ENCODE measurements at places on chromosomes 2 and 18. TPM values are rescaled to one million over a fixed set of nuclear protein-coding genes. Genes with fewer than 3 reads are reported as not detected.

Gene D2HGDH
- total RNA-seq: 26.2 TPM

Gene VWA3B
- not detected for total RNA-seq

Gene SLC25A52
- total RNA-seq: not detected

Gene ATP6V1B1
- total RNA-seq: not detected

Gene NCKAP5
- not detected for total RNA-seq

Gene TSGA10
- total RNA-seq: 5.0 TPM

Gene HOXD13
- total RNA-seq: not detected

DNA sequence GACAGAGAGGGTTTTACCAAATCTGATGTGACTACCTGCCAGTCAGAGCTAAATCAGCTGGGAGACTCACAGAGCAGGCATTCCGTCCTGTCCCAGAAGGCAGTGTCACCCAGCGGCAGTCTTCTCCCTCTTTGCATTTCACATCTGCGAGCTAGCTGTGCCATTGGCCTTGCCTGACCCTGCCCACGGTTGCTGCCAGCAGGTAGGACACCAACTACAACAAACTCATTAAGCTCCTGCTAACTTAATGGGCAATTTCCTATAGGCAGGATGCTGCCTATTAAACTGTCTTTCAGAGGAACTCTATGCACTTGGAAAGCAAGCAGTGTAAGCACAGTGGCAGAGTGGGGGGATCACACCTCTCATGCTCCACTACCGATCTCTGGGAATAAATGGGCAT, 116.4 kb upstream of the CAPN13 start:
- no peak for DNase-seq
- H3K4me3 ChIP-seq: no peak overlapping the region
- no peaks in the 10 kb centered on the region for H3K4me1 ChIP-seq
- H3K27me3 ChIP-seq: no peaks in the 10 kb centered on the region
- no peaks in the 10 kb centered on the region for H3K36me3 ChIP-seq
- no peak overlapping the region for H3K27ac ChIP-seq

- H3K27me3 ChIP-seq: no peaks in the 10 kb centered on the region
- no peak for DNase-seq
- no peak overlapping the region for H3K27ac ChIP-seq
- no peaks in the 10 kb centered on the region for H3K36me3 ChIP-seq
Observed at GRCh38 chr2:10284108-10284870, 18.4 kb upstream of the HPCAL1 start.

- no peaks in the 10 kb centered on the region for H3K36me3 ChIP-seq
- DNase-seq: no peak
- no peak overlapping the region for H3K4me3 ChIP-seq
- H3K27ac ChIP-seq: no peak overlapping the region
- no peaks in the 10 kb centered on the region for H3K4me1 ChIP-seq
Observed at GRCh38 chr2:56681659-56682396, 498.0 kb downstream of the CCDC85A start.

GRCh38 chr2:63589148-63589958, 590 bp downstream of the MDH1 start:
- H3K4me3 ChIP-seq: peak overlapping the region; percentile 90
- peak overlapping the region; percentile 94 for H3K27ac ChIP-seq
- H3K36me3 ChIP-seq: peaks cover 13% of the 10 kb centered on the region
- DNase-seq: no peak
- no peaks in the 10 kb centered on the region for H3K27me3 ChIP-seq

DNA sequence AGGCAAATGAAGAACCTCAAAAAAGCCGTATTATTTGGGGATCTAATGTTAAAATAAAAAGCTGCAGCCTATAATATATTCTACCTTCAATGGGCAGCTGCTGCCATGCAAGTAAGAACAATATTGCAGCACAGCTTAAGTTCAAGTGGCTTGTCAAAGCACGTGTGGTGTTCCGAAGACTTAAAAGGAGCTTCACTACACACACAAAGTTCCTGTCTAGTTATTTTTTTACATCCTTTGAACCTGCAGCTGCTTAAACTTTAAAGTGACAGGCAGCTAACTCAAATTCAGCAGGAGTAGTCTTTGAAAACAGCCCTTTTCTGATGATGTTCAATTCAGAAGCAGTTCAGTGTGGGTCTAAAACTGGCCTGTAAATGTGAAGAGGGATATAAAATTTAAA, 85.8 kb upstream of the XIRP2 start:
- no peak for DNase-seq
- H3K27me3 ChIP-seq: no peaks in the 10 kb centered on the region
- H3K27ac ChIP-seq: no peak overlapping the region
- H3K4me3 ChIP-seq: no peak overlapping the region

DNA sequence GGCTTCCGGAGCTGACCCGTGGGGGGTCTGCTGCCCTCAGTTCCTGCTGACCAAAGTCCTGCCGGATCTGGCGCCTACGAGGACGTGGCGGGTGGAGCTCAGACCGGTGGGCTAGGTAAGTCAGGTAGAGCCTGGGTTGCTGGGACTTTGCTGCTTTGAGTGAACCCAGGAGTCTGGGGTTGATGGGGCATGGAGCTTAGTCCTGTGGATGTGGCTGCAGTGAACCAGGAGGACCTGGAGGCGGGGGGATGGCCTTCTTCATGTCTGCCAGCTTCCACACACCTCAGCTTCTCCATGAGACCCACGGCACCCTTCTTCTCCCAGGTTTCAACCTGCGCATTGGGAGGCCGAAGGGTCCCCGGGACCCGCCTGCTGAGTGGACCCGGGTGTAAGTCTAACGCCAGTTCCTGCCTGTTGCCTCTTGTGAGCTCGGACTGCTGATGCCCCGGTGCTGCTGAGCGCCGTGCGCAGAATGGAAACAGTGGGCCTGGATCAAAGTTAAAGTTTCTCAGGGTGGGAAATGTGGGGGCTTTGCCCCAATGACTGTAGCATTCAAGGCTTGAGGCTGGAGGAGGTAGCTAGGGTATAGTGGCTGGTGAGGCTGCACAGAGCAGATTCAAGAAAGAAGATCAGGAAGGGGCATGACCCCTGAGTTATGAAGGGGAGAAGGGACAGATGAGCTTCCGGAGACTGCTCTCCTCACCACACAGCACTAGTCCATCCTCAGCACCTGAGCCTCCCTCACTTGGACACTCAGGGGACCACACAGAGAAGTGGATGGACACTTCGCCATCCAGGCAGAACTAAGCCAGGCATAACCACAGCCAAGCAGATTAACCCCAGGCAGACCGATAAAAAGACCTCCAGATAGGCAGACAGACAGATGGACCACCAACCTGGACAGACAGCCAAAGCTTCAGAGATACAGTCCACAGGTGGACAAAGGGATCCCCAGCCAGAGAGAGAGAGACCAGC, 17.3 kb downstream of the PTPN18 start:
- H3K4me1 ChIP-seq: peaks cover 69% of the 10 kb centered on the region
- peak overlapping the region; percentile 96 for H3K4me3 ChIP-seq
- no peaks in the 10 kb centered on the region for H3K27me3 ChIP-seq
- no peak for DNase-seq
- H3K36me3 ChIP-seq: peaks cover 44% of the 10 kb centered on the region

- H3K4me3 ChIP-seq: no peak overlapping the region
- DNase-seq: no peak
- H3K36me3 ChIP-seq: no peaks in the 10 kb centered on the region
- no peaks in the 10 kb centered on the region for H3K27me3 ChIP-seq
Observed at GRCh38 chr2:72043985-72044384, 103.7 kb downstream of the CYP26B1 start.

GRCh38 chr2:21392649-21393048, 268.9 kb downstream of the TDRD15 start:
- H3K36me3 ChIP-seq: no peaks in the 10 kb centered on the region
- H3K27ac ChIP-seq: no peak overlapping the region
- no peak for DNase-seq
- no peaks in the 10 kb centered on the region for H3K27me3 ChIP-seq
- no peak overlapping the region for H3K4me3 ChIP-seq

GRCh38 chr2:226835420-226835795, 446 bp upstream of the RHBDD1 start:
- H3K36me3 ChIP-seq: peaks cover 33% of the 10 kb centered on the region
- peak overlapping the region; percentile 86 for H3K4me3 ChIP-seq
- H3K27ac ChIP-seq: peak overlapping the region; percentile 99
- H3K4me1 ChIP-seq: peaks cover 42% of the 10 kb centered on the region
- no peak for DNase-seq

GRCh38 chr2:33202641-33203522, 256.1 kb downstream of the LTBP1 start:
- no peak overlapping the region for H3K4me3 ChIP-seq
- H3K4me1 ChIP-seq: no peaks in the 10 kb centered on the region
- no peaks in the 10 kb centered on the region for H3K36me3 ChIP-seq
- peaks cover 4% of the 10 kb centered on the region for H3K27me3 ChIP-seq
- no peak for DNase-seq

DNA sequence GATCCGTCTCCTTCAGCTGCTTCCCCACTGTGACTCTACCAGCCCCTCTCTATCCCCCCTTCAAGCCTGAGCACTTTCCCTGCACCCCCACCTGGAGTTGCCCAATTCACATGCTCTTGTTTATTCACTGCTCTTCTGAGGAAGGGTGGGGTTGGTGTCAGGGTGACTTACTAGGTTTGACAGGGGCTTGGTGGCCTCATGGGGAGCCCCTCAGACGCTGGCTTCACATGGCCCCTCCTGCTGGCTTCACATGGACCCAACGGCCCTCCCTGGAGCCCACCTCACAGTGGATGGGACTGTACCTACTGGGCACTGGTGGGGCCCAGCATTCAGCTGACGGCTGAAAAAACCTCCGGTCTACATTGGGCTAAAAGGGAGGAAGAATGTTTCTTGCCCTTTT, 16.7 kb upstream of the MRPL33 start:
- H3K4me1 ChIP-seq: peaks cover 9% of the 10 kb centered on the region
- no peaks in the 10 kb centered on the region for H3K36me3 ChIP-seq
- no peak overlapping the region for H3K4me3 ChIP-seq
- H3K27me3 ChIP-seq: no peaks in the 10 kb centered on the region

DNA sequence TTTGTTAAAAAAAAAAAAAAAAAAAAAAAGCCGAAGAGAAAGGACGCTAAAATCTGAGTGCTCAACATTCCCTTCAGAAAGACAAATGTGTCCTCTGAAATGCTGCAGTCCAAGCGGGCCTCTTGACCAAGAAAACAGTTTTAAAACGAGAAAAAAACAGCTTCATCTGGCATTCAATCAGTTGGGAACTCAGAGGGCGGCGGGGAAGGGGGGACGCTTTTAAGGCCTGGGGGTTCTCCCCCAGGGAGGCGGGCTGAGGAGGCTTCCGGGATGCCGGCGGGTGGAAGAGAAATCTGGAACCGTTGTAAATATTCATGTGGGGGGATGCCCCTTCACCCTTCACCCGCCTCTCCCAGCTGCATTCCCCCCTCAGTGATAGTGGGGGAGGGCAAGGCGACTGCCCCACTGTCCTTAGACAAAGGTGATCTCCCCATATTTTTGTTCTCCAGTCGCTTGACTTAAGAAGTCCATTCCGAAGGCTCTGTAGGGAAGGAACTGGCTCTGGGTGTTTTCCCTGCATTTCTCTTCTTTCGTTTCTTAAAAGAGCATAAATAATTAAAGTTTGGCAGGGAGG, 3.3 kb upstream of the HOXD11 start:
- peaks cover 4% of the 10 kb centered on the region for H3K36me3 ChIP-seq
- no peak overlapping the region for H3K4me3 ChIP-seq
- DNase-seq: no peak

All from activated CD8-positive, alpha-beta memory T cell treated with anti-CD3 and anti-CD28 coated beads, Interleukin-2, amount 10 ng/mL, durations not matched to agents 7 days and 5 days (primary cell).